Stimulated activated CD8-positive, alpha-beta memory T cell treated with anti-CD3 and anti-CD28 coated beads, Interleukin-4, amount 100 ng/mL, for 4 hours (primary cell): ENCODE measurements at places on chromosomes 12 and 14.
A peak's percentile ranks its signal among the peaks of the same experiment; 100 is the strongest.

DNA sequence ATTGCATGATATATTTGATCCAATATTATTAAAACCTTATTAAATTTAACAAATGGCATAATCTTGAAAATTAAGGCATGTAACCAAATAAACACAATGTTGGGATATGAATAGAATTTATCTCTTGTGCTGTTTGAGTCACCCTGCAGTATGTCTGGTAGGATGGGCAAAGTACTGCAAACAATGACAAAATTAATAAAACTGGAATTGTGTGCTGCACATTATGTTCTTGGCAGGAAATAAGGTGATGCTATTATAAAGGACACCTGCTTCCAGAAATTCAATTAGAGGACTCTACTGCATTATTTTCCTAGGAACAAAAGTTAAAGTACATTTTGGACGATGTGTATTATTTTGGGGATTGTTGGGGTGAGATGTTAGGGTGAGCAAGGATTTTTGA, 132.7 kb downstream of the PPFIA2 start:
- no peak for DNase-seq

- no peak for DNase-seq
Observed at GRCh38 chr12:115519359-115519758, 758.1 kb downstream of the MED13L start.

GRCh38 chr12:94566345-94566744, 84.0 kb downstream of the TMCC3 start:
- DNase-seq, result no peak

- no peak for DNase-seq
Observed at GRCh38 chr12:109912855-109913321, 12.8 kb downstream of the TCHP start.

DNA sequence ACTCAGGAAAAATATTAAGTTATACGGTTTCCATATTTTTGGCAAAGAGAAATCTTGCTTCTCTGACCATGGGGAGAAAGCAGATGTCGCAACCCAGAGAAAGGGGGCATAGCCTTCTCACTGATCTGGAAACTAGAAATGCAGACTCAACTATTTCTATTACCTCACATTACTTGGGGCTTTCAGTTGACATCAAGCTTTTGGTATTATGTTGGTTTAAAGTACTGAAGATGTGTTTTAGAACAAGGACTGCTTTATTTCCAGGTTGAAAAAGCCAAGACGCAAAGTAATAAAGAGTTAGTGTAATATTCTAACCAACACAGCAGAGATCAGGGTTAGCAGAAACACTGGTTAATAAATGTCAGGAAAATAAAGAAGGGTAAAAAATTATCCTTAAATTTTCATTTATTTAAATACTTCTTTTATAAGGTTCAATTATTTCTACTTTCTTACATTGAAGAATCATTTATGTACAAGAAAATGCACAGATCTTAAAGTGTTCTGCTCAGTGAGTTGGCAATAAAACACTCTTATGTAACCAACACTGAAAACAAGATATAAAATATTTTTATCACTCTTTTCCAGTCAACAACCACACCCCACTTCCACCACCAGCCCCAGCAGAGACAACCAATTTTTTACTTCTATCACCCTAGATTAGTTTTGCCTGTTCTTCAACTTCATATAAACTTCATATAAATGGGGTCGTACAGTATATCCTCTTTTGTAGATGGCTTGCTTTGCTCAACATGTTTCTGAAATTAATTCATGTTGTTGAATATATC, 26.0 kb downstream of the DCP1B start:
- no peak for DNase-seq

GRCh38 chr14:62776300-62776699, 269.0 kb downstream of the KCNH5 start:
- DNase-seq, result no peak

GRCh38 chr12:106071686-106072085, 67.1 kb downstream of the NUAK1 start:
- no peak for DNase-seq

GRCh38 chr12:40224439-40225291, at the start of gene LRRK2:
Gene LRRK2, plus strand, starts transcription at chr12:40224997. Its CDS starts 135 bp downstream, at chr12:40225132.
- DNase-seq, result peak; percentile 27

DNA sequence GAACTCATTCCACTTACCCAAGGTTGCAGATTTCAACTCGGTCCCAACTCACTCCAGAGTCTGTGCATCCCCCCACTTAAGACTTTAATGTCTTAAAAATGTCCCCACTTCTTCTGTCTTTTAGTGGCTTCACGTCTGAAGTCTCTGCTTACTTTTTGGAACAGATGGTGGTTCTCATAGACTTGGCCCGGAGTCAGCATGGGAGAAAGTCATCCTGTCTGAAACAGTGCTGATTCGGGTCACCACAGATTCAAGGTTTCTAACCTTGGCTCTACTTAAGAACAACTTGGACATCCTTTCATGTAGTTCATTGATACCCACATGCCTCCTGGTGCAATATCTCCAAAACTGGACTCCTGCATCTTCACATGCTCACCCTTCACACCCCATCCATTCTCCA, 26.0 kb downstream of the CHST11 start:
- DNase-seq, result no peak

DNA sequence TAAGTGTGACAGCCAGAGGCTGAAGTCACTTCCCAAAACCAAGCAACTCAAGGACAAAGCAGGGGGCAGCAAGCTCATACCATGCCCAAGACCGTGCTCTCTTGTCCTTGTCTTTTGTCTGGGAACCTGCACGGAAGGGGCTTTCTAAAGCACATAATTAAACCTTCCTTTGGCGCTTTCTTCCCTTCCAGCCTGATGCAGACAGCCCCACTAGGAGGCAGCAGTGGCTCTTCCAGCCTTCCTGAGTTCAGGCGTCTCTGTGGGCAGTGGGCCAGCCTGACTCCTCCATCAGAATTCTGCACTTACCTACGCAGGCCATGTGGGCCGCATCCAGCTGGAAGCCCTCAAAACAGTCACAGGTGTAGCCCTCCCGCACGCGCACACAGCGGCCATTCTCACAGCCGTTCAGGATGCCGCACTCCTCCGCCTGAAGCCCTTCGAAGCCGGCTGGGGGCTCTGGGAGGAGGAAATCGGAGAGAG, 7.6 kb downstream of the ISCA2 start:
- no peak for DNase-seq

GRCh38 chr12:29552324-29552927, 54.9 kb upstream of the OVCH1 start:
- peak; percentile 12 for DNase-seq

DNA sequence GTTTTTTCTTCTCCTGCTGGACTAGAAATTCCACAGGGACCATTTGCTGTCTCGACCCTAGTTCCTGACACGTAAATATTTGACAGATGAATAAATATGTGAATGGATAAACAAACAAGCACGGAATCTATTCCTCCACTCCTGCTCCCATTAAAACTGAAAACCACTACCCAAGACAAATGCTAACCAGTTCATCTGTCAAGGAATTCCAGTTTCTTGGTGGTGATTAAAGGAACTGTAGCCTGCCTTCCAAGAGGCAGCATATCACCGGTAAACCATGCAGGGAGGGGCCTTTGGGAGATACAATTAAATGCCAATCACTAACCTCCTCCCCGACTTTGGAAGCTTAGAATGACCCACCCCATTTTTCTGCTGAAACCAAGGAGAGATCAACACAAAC, 95.4 kb downstream of the TTC7B start:
- no peak for DNase-seq

GRCh38 chr12:48296586-48297282, 54.0 kb downstream of the ZNF641 start:
- peak; percentile 16 for DNase-seq

DNA sequence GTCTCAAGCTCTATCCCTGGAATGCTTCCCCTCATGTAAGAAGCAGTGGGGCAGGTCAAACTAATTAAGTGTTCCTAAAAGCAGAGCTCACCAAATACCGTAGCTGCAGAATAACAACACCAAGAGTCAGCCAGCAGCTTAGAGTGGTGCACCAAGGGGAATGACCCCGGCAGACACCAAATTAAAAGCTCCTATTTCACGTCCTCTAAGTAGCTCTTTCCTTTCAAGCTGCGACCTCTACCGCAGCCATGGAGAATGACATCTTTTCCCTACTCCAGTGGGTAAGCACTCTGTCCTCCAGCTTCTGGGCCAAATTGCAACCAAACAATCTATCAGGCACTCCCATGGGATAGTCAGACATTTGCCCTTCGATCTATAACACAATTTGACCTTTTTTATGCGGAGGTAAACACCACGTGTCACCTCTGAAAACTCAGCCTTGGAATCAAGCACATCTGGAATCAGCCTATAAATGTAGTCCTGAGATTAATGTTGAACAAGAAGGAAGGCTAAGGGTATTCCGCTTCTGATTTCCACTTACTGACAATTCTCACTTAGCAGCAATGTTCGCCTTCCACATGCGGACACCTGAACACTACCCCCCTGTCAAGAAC, 67.6 kb upstream of the CDKN3 start:
- no peak for DNase-seq

DNA sequence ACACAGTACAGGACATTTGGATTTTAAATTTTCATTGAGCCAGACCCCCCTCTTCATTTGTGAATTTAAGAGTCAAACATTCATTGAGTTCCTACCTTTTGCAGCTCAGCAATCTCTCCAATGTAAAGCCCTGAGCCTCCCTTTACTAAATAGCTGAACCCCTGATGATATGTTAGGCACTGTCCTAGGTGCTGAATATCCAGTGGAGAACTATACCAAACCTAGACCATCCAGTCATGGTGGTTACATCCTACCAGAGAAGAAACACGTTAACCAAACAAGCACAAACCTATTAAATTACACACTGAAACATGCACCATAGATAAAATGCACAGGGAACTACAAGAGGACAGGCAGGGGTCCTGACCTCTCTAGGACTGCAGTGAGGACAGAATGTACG, 1585.3 kb upstream of the TMEM132C start:
- no peak for DNase-seq

- DNase-seq, result no peak
Observed at GRCh38 chr14:24243336-24243836, 963 bp upstream of the TINF2 start.

DNA sequence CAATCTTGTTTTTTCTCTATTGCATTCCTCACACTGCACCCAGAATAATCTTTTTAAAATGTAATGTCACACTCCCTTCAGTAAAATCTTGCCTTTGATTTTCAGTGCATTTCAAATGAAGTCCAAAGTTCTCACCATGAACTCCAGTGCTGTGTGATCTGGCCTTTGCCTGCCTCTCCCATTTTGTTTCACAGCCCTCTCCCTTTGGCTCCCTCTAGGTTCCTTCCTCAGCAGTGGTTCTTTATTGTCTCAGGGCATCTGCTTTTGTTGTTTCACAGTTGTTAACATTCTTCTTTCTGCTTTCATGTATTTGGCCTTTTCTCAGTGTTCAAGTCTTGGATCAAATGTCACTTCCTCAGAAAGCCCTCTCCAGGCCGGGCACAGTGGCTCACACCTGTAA, 84.5 kb upstream of the AMN1 start:
- DNase-seq, result no peak

- no peak for DNase-seq
Observed at GRCh38 chr12:94879542-94879941, 124.0 kb downstream of the NDUFA12 start.

DNA sequence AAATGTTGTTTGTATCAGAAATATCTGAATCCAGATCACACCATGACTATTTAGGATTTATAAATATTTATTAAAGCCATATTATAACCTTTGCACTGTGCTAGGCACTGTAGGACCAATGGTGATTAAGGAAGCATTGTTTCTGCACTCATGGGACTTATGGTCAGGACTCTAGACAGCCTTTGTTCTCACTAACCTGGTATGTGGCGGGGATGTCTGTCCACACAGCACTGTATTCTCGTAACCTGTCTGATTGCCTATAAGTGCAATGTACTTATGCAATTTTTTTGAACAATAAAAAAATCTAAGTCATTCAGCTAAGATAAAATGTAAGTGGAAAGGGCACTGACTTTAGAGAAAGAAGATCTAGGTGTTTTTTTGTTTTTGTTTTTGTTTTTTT, 6.7 kb upstream of the SSPN start:
- no peak for DNase-seq

GRCh38 chr12:121172145-121172544, 37.8 kb upstream of the P2RX4 start:
- no peak for DNase-seq

DNA sequence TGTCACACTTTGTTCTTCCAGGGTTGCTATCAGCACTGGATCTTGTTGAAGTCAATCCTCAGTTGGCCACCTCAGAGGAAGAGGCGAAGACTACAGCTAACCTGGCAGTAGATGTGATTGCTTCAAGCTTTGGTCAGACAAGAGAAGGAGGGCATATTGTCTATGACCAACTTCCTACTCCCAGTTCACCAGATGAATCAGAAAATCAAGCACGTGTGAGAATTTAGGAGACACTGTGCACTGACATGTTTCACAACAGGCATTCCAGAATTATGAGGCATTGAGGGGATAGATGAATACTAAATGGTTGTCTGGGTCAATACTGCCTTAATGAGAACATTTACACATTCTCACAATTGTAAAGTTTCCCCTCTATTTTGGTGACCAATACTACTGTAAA, 23.7 kb downstream of the VTI1B start:
- no peak for DNase-seq

DNA sequence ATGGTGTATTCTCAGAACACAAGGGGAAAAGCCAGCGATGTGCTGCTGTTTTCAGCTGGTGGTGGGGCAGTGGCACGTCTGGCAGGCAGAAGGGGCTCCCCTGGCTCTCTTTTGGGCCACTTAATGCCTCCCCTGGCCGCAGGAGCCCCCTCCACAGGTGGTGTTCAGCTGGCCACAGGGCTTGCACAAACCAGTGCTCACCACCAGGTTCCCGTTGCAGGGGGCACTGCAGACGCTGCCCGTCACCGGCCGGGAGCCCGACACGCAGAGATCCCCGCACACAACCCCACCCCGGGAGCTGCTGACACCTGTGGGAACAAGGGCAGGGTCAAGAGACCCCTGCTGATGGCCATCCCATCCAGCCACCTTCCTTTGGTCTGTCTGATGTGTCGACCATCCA, 6.7 kb downstream of the KRT83 start:
- no peak for DNase-seq

GRCh38 chr14:105049753-105050550, 15.3 kb downstream of the GPR132 start:
- no peak for DNase-seq
